ENCODE measurements at places on chromosomes 7 and 10.

DNA sequence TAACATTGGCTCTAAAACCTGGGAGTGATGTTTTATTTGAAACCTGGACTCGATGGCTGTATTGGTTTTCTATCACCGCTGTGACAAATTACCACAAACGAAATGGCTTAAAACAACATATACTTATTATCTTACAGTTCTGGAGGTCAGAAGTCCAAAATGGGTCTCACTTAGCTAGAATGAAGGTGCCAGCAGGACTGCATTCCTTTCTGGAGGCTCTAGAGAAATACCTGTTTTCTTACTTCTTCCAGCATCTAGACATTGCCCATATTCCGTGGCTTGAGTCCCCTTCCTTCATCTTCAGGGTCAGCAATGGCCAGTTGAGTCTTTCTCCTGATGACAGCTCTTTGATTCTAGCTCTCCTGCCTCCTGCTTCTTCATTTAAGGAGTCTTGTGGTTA, 44.3 kb upstream of the STEAP1B start:
- DNase-seq, result no peak

DNA sequence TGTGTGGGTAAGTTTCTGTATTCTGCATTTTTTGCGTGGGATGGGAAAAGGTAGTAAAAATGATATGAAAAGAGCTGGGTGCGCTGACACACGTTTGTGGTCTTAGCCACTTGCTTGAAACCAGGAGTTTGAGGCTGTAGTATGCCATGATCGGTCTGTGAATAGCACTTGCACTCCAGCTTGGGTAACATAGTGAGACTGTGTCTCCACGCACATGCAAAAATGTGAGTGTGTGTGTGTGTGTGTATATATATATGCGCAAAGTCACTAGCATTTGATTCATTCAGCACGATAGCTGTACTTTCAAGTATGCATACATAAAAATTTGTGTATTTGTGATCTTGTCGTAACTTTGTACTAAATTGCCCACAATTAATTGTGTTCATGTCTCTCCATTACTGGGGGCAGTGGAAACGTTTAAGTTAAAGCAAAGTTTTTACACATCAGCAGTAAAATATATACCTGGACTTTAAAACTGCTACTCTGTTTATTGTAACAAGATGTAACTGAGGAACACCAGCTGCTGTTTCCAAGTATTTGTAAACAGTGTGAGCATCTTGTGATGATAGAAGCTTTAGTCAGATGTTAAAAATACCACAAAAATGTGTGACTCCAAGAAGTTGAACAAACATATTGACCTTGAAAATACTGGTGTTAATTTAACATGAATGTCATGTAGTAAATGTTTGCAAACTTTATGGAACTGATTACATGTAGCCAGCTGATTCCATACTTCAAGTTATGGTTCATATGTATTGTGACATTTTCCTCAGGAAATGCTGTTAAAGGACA, 1.6 kb downstream of the ZRANB1 start:
- no peak for DNase-seq

- DNase-seq, result no peak
Observed at GRCh38 chr7:150784954-150785353, 15.2 kb downstream of the TMEM176B start.

- DNase-seq, result no peak
Observed at GRCh38 chr10:91017198-91017597, 96.3 kb upstream of the ANKRD1 start.

- DNase-seq, result peak; percentile 64
Observed at GRCh38 chr7:101163279-101164070, 1.9 kb downstream of the VGF start.

- DNase-seq, result no peak
Observed at GRCh38 chr10:15442056-15442455, 71.0 kb upstream of the FAM171A1 start.

DNA sequence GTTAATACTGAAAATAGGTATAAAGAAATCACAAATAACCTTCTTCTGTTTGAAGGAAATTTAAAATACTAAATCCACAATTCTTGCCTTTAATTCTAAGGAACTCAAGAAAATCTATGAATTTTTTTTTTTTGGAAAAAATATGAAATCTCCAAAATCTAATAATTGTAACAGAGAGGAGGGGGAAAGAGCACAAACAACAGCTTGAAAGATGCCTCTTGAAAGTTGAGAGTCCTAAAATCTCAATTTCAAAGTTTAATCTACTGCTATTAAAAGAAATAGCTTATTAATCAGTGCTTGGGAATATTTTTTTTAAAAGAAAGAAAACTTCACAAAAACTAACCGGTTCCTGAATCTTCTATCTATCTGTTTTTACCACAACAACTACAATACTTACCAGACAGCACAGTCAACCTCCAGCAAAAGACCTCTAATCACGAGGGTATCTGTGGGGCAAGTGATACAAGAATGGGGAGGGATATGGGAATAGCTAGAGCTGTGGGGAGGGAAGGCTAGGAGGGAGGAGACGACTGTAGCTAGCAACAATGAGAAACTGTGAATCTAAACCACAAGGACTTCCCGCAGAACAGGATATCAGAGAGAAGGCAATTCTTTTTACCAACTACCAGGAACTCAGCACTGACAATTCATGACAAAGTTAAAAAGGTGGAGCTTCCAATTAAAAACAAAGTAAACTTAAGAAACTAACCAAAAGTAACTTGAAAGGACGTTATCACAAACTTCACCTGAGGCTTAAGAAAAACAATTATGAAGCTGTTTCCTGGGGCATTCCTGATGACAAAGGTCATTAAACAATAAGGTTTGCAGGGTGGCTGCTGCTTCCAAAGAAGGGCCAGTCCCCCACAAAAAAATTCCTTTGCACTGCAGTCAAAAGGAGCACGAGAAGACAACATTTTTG, at the start of gene USP54:
Gene USP54, minus strand, starts transcription at position 462 of the 919 bp plus-strand sequence. CDS start 15,684 bp downstream, outside the sequence.
- peak; percentile 64 for DNase-seq

DNA sequence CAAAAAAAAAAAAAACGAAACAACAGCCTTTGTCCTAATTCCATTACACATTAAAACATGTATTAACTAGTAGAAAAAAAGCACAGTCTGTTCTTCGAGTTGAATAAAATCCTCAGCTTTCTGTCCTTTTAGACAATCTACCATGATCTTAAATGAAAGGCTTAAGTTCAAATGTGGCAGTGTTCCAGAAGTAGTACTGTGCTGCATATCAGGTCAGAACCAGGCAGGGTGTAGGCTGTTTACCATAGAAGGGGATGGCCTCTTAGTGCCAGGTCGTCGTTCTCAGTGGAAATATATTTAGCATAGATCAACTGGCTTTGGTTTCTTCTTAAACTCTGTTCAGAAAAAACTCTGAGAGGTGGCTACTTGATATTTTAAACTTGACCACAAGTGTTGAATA, 612.0 kb downstream of the CNTNAP2 start:
- DNase-seq, result no peak

DNA sequence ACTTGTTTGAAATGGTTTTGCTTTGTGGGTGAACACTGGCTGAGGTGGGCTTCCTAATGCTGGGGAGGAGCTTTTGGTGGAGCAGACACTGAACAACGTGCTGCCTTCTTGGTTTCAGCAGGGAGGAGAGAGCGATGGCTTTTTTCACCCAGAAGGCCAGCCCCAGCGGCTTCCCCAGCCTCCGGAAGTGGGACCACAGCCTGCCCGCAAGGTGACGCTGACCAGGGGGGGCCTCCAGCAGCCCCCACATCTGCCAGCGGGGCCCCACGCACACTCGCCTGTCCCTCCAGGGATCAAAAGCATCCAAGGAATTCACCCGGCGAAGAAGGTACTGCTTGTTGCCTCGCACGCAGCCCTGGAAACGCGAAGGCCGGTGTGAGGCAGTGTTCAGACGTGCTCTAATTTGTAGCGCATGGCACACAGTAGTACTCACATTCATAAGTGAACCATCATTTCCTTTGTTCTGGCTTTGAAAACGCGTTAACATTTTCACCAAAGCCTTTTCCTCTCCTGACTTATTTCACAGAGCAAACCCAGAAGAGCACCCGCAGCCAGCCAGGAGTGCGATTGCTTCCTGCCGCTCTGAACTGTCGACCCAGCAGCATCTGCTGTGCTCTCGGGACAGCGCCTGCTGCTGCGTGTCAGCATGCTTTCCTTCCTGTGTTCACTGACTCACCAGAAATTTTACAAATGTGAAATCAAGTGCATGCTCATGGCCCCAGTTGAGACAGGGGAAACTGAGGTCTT, 48.4 kb downstream of the SHH start:
- DNase-seq, result peak; percentile 78

GRCh38 chr10:62188021-62188616, 80.5 kb downstream of the RTKN2 start:
- DNase-seq, result no peak

DNA sequence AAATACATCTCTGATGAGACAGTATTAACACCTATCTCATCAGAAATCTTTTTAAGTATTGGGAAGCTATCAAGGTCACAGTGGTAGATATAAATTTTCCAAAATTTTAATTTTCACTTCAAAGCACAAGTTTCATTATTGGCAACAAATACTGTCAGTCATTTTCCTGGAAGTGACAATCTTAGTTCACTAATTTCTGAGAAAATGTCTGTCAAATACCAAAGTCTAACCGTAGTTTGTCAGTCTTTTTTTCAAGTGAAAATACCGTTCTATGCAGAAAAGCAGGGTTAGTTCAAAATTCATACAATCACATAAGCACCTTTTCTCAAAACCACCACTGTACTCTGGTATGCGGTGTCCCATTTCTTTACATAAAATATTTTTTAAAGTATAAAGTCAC, 40.4 kb downstream of the CACUL1 start:
- DNase-seq, result no peak

DNA sequence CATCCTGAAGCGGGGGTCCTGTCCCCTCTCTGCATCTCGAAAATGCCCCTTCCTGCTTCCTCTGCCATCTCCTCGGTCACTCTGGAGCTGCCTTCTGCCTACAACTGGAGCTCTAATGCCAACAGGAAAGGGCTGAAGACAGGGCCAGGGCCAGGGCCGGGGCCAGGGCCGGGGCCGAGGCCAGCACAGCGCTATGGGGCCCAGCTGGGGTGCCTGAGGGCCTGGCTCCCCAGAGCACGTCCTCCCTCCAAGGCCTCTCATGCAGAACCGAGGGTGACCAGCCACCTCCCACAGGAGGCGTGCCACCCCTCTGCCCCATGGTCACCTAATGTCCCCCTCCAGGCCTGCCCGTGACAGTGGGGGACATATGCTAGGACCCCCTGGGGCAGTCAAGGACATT, 155.7 kb downstream of the PRKAG2 start:
- DNase-seq, result no peak

GRCh38 chr10:28425422-28425821, 107.5 kb upstream of the WAC start:
- DNase-seq, result no peak

GRCh38 chr7:121406944-121407343, 10.8 kb upstream of the FAM3C start:
- DNase-seq, result no peak

- no peak for DNase-seq
Observed at GRCh38 chr7:47093320-47094234, 488.3 kb downstream of the TNS3 start.

GRCh38 chr7:1355568-1356340, 103.5 kb downstream of the MICALL2 start:
- DNase-seq, result no peak

- no peak for DNase-seq
Observed at GRCh38 chr10:95187617-95188016, 6.4 kb upstream of the ACSM6 start.

DNA sequence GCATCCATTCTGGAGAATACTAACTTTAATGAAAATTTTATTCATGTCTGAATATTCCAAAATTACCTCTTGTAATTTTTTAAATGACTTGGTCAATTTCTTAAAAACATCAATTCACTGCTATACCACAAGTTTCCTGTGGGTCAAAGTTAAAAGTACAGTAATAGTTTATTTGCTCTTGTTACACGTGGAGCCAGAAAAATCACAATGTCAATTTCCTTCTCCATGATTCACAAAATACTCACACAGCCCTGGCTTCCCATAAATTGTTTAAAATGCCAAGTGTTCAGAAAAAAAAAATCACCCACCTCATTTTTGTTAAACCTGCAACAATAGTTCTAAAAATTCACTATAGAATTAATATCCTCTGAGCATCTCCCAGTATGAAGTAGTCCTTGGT, 139.5 kb upstream of the GRM3 start:
- no peak for DNase-seq

GRCh38 chr10:43576580-43576979, 2.2 kb upstream of the ZNF239 start:
- no peak for DNase-seq

- DNase-seq, result no peak
Observed at GRCh38 chr7:43077732-43078391, 34.6 kb upstream of the HECW1 start.

DNA sequence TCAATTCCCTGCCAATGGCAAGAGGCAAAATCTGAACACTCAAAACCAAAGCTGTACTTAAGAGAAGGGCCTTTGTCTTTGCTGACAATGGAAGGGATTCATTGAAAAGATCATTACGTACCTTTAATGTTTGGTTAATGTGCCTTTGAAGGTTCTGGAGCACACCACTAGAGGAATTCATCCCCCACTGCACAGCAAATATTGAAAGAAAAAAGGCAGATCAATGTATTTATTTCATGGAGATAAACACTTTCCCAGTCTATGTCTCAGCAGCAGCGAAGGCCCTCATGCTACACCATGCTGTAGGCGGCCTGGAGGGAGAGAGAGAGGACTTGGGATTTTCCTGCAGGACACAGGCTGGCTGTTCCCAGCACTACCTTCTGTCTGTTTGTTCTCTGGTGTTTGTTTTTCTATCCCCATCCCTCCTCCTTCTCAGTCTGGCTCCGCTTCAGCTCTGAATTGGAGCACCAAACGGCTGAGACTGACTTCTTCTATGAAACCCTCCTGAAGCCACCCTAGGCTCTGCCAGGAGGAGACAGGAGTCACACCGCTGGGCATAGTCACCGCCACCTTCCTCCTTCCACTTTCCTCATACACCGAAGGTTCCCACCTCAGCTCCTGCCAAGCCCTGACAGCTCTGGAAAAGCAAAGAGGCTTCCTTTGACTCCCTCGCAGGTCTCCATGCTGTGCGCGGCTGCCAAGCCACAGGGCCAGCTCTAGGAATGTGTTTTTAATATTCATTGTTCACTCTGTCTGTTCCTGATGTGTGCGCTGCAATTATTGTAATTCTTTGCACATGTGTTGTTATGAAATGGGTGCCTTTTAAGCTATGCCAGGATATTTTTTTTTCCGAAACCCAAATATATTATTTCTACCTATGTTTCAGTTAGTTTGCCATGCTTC, 301.5 kb downstream of the FZD1 start:
- no peak for DNase-seq

GRCh38 chr7:107355616-107356015, 114.2 kb upstream of the GPR22 start:
- no peak for DNase-seq

- DNase-seq, result no peak
Observed at GRCh38 chr10:11330383-11331045, 280.9 kb downstream of the USP6NL start.

- no peak for DNase-seq
Observed at GRCh38 chr7:98956469-98956868, 78.1 kb downstream of the TRRAP start.

DNA sequence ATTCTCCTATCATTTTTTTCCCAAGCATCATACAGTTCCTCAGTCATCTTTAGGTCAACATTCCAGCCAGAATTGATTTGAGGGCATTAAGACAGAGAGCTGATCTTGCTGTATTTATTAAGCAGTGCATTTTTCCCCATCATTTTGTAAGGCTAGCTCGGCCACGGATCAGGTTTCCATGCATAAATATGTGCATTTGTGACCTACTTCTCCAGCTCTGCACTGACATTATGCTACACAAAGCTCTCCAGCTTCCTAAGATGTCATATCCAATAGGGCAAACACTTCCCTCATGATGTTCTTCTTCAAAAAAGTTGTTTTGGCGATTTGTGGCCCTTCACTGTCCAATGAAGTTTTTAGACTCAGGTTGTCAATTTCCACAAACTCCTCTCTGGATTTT, 202.6 kb downstream of the C7orf25 start:
- DNase-seq, result no peak
